ENCODE measurements at places on chromosomes 12 and 14.

GRCh38 chr14:36818794-36819384, 157.2 kb downstream of the PAX9 start:
- no peak for DNase-seq

DNA sequence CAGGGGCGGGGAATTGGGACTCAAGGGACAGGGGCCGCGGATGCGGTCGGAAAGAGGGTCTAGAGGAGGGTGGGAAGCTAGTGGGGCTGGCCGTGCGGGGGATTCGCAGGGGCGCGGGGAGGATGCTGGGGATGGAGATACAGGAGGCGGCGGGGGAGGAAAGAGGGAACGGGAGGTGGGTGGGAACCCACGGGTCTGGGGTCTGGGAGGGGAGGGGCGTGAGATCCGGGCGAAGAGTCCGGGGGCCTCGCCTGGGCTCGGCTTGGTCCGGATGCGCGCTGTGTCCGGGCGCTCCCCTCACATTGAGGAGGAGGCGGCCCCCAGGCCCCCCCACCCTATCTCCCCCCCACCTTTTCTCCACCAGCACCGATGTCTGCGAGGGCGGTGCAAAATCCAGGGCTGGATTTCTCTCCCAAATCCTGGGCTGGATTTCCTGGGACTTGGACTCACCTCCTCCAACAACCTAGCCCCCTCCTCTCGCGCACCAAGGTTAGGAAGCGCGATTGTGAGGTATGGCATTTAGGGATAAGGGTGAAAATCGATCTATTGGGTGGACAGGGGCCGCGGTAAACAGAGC, at the start of gene AGAP2:
Gene AGAP2 (minus strand): TSS at position 82 of the 577 bp plus-strand sequence. CDS start 496 bp downstream, outside the sequence.
- no peak for DNase-seq

DNA sequence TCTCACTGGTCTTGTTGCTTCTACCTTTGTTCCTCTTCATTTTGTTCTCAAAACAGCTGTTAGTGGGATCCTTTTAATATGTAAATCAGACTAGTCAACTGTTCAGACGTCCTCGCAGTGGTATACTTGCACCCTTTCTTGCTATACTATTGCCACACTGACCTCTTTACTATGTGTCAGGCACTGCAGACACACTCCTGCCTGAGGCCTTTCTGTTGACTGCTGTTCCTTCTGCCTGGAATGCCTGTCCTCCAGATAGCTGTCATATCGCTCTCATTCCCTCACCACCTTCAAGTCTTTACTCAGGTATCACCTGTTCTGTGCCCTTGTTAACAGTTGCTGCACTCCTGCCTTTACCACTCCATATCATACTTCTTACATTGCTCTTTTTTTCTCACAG, 90.0 kb upstream of the TMEM263 start:
- DNase-seq, result no peak

DNA sequence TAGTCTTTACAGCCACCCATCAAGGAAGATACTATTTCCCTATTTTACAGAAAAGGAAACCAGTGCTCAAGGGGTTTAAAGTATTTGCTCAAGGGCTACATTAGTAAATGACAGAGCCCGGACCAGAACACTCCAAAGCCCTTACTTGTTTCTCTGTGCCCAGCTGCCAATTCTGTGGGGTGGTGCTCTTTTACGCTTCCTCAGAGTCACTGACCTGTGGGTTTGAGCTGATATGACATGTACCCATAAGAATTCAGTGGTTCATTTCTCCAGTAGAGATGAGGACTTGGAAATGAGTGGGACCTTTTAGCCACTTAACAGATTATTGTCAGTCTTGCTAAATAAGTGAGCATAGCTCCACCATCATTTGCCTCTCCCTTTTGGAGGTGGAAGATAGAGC, 37.4 kb upstream of the NKX2-8 start:
- no peak for DNase-seq

DNA sequence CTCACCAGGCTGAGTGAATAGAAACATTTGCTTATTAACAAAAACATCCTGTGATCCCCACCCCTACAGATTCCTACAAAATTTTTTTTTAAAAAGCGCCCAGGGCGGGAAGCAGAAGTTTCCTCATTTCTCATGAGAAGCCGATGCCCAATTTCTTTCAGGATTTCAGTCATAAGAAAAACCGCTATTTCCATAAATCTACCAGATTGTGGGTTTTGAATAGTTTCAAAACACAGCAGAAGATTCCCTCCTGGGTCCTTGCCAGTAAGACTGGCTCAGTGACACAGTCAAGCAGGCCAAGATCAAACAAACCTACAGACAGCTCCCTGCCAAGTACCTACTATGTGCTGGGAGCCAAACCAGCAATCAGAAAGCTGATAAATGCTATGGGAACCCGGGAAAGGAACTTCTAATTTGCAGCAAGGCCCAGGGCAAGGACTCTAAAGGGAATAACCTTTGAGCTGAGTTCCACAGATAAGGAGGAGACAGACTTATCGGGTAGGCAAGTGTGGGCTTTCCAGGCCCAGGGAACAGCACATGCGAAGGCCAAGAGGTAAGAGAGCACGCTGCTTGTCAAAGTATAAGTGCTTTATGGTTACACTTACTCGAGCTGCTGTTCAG, 68.7 kb downstream of the CCDC88C start:
- no peak for DNase-seq

GRCh38 chr12:131775392-131776236, 52.6 kb upstream of the MMP17 start:
- no peak for DNase-seq

DNA sequence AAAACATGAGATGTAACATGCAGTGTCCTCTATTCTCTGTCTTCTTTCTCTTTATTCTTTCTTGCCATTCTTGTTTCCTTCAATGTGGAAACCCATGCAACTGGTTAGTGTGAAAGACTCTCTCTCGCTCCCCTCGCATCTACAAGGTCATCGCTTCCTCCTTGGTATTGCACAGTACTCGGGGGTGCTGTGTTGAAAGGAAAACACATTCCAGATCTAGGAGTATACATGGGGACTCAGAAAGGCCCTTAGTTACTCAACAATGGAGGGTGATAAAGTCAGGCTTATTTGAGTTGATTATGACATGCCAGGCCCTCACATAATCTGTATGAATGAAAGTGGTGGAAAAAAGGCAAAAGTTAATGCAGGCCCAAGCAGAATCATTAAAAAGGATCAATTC, 75.5 kb upstream of the OVCH1 start:
- no peak for DNase-seq

DNA sequence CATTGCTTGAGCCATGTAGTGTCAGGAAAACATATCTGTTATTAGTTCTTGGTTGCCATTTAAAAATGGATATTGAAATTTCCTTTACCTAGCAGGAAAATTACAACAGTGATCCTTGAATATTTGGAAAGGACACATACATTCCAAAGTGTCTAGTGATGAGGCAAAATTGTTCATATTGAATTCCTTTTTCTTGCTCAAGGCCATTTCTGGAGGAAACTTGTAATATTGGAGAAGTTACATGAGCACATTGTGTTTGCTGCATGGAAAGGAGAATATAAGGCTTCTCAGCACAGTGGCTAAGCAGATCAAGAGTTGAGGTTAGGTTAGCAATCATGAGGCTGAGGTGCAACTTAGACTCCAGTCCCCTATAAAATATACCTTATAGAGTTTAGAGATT, 121.9 kb downstream of the PDE3A start:
- no peak for DNase-seq

GRCh38 chr12:46839964-46840363, 14.2 kb upstream of the SLC38A4 start:
- no peak for DNase-seq

DNA sequence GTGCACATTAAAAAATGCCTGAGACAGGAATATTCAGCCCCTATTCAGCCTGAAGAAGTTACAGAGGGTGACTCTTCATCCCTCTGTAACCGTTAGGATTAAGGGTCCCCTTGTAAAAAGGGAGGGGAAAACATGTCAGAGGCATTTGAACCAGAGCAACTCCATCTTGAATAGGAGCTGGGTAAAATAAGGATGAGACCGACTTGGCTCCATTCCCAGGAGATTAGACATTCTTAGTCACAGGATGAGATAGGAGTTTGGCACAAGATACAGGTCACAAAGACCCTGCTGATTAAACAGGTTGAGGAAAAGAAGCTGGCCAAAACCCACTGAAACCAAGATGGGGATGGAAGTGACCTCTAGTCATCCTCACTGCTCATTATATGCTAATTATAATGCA, 19.9 kb upstream of the MDM1 start:
- DNase-seq, result no peak

DNA sequence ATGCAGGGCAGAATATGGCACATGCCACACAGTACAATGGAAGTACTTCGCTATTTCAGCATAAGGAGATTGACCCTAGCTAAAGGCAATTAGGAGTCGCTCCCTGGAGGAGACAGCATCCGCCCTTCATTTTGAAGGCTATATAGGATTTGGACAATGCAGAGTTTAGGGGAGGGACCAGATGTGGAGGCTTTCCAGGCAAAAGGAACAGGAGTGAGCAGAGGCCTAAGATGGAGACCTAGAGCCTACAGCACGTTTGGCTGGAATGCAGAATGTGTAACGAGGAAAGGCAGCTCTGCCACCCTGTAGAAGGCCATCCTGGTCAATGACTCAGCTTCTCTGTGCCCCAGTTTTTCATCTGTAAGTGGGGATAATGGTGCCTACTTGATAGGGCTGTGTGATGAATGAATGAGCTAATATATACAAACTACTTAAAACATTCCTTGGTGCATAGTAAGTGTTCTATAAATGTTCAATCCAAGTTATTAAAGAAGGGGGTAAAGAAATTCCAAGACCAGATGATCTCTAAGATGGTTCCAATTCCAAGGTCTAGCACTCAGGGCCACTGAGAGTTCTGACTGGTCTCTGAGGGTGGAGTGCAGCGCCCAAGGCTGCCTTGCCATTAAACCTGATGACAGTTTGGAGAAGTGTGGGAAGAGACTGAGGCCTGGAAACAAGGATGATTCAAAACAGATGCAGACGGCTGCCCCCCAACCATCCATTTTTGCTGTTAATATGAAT, 54.3 kb upstream of the FRMD6 start:
- DNase-seq, result no peak

GRCh38 chr12:70365648-70366518, at the start of gene KCNMB4:
TSS of gene KCNMB4 (plus strand) at chr12:70366290. CDS start at chr12:70366735, 445 bp downstream.
- DNase-seq, result no peak

DNA sequence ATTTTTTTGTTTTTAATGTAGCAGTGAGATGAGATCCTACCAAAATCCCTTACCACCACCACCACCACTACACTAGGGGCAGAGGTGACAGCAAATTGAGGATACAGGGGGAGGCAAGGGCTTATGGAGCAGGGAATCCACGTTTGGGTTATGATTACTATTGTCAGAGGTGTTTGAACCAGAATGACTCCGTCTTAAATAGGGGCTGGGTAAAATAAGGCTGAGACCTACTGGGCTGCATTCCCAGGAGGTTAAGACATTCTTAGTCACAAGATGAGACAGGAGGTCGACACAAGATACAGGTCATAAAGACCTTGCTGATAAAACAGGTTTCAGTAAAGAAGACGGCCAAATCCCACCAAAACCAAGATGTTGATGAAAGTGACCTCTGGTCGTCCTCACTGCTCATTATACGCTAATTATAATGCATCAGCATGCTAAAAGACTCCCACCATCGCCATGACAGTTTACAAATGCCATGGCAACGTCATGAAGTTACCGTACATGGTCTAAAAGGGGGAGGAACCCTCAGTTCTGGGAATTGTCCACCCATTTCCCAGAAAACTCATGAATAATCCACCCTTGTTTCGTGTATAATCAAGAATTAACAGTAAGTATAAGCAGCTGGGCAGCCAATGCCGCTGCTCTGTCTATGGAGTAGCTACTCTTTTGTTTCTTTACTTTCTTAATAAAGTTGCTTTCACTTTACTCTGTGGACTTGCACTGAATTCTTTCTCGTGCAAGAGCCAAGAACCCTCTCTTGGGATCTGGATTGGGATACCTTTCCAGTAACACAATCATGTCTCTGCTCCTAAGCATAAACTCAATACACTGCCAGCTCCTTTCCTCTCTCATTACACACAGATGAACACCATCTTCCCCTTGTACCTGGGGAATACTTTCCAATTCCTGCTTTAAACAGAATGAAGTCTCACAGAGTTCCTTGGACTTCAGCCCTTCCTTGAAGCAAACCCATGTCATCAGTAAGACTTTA, 16.7 kb upstream of the CRY1 start:
- no peak for DNase-seq

- no peak for DNase-seq
These were observed 78.4 kb downstream of the NRXN3 start for GRCh38 chr14:78248501-78249090.

DNA sequence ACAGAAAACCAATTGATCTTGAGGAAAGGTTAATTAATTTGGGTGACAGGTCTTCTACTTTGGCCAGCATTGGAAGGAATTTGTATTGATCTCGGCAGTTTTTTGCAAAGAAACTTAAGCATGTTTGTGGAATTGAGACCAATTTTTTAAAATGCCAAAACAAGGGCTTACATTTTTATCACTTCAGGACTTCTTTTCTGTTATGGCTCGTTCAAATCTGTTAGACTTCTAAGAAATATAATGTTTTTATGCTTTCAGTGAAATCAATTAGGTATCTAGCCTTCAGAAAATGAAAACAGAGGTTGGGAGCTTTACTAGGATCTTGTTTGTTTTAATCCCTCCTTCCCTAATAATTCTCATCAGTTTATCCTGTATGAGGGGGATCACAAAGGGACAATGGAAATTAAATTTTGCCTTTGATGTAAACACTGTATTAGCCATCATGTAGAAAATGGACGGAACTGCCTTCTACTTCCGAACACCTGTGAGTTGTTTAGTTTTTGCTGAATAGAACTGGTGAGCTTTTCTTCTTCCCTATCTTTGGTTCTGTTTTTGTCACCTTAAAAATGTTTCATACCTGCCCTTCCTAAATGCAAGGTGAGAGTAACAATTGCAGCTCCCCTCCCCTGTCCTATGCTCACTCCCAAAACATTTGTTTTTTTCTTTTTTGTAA, 7.8 kb downstream of the FOXA1 start:
- no peak for DNase-seq

GRCh38 chr12:120978296-120979219, at the start of gene HNF1A:
TSS of gene HNF1A (plus strand) at chr12:120978543. CDS start at chr12:120978769, 226 bp downstream.
- DNase-seq, result no peak

- no peak for DNase-seq
These were observed 27.1 kb downstream of the NT5DC3 start for GRCh38 chr12:103813949-103814348.

GRCh38 chr12:93237235-93237915, 140.3 kb upstream of the NUDT4 start:
- DNase-seq, result peak; percentile 66

DNA sequence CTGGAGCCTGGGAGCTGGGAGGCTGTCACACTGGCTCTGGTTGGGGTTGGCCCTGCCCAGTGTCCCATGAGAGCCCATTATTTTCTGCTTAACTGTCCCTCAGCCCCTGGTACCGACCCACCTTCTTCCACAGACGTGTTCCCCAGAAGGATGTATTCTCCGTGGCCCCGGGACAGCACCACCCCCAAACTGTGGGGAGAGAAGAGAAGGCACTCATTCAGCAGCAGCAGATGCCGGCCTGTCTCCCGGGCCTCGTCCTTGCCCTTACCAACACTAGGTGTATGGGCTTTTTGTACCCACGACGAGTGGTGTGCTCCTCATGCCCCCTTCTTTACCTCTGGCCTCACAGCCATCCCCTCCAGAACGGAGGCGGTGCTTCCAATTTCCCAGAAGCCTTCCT, 38.1 kb downstream of the LRTM2 start:
- DNase-seq, result peak; percentile 35

GRCh38 chr12:54304187-54304810, 3.5 kb upstream of the NFE2 start:
- DNase-seq, result peak; percentile 76
